Vein endothelial cell (primary cell): ENCODE measurements at places on chromosomes 5 and 9. TPM values are rescaled to one million over a fixed set of nuclear protein-coding genes. Genes with fewer than 3 reads are reported as not detected.

The HSPB3 gene
- not detected in 2 replicates for total RNA-seq

The KIF20A gene
- 33.6 and 61.7 TPM in 2 replicates for total RNA-seq

The SPATA31A3 gene
- total RNA-seq = not detected in 2 replicates

The IFNA2 gene
- not detected in 2 replicates for total RNA-seq

The F2RL2 gene
- 0.76 and 1.3 TPM in 2 replicates for total RNA-seq

The OR2S2 gene
- total RNA-seq = not detected in 2 replicates

The TEX48 gene
- not detected in 2 replicates for total RNA-seq

The SLC27A6 gene
- not detected in 2 replicates for total RNA-seq

The CDKN2B gene
- 9.1 and 16.0 TPM in 2 replicates for total RNA-seq

The RFX3 gene
- 2.9 and 5.6 TPM in 2 replicates for total RNA-seq

The NME5 gene
- total RNA-seq = 1.4 and 2.6 TPM in 2 replicates

The FRRS1L gene
- total RNA-seq = not detected in 2 replicates

The CD72 gene
- not detected in 2 replicates for total RNA-seq

The ADAMTS2 gene
- under 0.01 and 1.1 TPM in 2 replicates for total RNA-seq

The TSSK1B gene
- total RNA-seq = under 0.01 and 0.10 TPM in 2 replicates

The ABL1 gene
- total RNA-seq = 97.0 and 112 TPM in 2 replicates

The ISOC1 gene
- 9.5 and 12.5 TPM in 2 replicates for total RNA-seq
